Naive B cell (primary cell): ENCODE measurements at places on chromosomes 4 and X. TPM values are rescaled to one million over a fixed set of nuclear protein-coding genes. Genes with fewer than 3 reads are reported as not detected.

DNA sequence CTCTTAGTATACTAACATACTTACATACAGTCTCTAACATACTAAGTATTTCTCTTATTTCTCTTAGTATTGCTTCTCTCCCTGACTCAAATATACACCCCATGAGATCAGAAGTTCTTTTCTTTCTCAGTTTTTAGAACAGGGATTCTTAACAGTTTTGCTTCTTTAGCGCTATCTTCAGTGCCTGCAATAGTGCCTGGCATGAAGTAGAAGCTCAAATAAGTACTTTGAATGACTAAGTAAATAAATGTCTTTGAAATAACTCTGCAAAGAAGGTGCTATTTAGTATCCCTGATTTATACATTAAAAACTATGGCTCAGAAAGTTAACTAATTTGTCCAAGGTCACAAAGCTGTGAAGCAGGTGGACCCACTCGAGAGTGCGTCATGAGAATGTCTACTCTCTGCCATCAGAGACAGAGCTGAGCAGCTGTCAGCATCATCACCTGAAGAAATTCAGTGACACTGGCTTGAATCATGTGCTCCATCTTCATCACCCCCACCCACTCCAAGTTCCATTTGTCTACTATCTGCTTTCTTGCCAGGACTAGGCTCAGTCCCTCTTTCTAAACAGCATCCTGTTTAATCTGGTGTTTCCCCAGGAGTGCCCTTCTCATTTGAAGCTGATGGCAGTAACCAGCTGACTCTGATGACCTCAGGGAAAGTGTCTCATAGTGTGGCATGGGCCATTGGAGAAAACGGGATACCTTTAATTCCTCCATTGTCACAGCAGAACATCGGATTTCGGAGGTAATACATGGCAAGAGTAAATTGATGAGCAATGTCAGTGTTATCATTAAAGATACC, 83.1 kb downstream of the CC2D2A start:
- DNase-seq: no peak

UNC5C gene
- polyA plus RNA-seq: not detected

HMGB3 gene
- polyA plus RNA-seq: 2.5 TPM

DNA sequence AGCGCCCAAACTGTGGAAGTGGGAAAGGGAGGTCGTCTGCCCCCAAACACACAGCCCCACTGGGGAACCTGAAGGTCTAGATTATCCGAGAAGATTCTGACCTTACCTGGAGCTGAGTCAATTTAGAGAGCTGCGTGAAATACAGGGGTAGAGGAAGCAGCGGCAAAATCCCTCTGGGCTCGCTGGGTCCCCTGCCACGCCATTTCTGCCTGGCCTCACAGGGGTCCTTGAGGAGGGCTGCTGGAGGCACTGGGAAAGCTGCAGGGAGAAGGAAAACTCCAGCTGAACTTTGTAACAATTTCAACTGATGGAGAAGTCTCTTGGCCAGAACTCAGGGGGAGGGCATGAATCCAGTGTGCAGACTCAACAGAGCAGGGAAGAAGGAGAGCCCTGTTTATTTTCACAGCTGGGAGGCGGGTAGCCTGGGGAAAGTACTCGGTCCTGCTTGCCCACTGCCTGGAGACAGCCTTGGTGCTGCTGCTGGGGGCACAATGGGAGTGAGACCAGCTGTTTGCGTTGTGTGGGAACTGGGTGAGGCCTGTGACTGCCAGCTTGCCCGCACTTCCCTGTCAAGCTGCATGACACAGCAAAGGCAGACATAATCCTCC, 93.2 kb upstream of the MAPK10 start:
- DNase-seq: no peak

STBD1 gene
- not detected for polyA plus RNA-seq

GRCh38 chr4:21697583-21697982, 251.0 kb downstream of the KCNIP4 start:
- DNase-seq: no peak

DNA sequence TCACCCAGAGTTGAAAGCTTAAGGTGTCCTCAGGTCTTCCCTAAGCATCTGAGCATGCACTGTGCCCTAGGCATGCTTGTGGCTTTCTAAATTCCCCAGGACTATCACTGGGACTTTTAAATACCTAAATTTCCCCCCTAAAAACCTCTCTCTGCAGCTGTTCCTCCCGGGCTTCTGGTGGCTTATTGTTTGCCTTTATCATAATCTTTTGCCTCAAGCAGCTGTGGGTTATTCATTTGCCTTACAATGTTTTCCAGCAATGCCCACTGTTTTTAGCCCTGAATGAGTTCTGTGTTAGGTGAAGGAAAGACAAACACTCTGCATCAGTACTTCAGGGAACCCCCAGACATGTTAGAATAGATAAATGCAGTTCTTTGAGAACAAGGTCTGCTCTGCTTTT, 455.0 kb downstream of the ZIC3 start:
- no peak for DNase-seq

SLAIN2 gene
- 33.2 TPM for polyA plus RNA-seq

DNA sequence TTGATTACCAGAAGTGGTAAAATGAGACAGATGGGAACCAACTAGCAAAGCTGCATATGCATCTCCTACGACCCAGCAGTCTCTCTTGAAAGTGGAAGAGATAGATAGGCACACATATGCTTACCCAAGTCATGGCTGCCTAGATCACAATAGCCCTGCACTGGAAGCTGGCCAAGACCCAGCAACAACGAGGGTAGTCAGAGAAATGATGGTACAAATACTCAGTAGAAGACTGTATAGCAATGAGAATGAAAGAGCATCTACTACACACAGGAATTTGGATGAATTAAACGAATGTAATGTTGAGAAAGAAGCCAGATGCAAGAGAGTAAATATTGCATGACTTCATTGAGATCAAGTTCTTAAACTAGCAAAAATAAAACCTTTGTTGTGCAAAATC, 100.3 kb upstream of the FAT1 start:
- no peak for DNase-seq

XAGE1A gene
- polyA plus RNA-seq: not detected
